Airway epithelial cell (primary cell): ENCODE measurements at places on chromosomes 4 and X. TPM values are rescaled to one million over a fixed set of nuclear protein-coding genes. Genes with fewer than 3 reads are reported as not detected.

The SSX2B gene
- not detected in 2 replicates for total RNA-seq

The TEX13C gene
- not detected in 2 replicates for total RNA-seq

The CXCL10 gene
- total RNA-seq, result 0.65 TPM in 1 of 2 replicates, not detected in the other

The ARHGAP6 gene
- total RNA-seq, result 0.09 and 0.14 TPM in 2 replicates

The MMRN1 gene
- total RNA-seq, result not detected in 2 replicates

The XK gene
- total RNA-seq, result 0.28 and 0.49 TPM in 2 replicates

The BMP3 gene
- total RNA-seq, result 0.05 TPM in 1 of 2 replicates, not detected in the other

The ANOS1 gene
- total RNA-seq, result 0.56 and 1.1 TPM in 2 replicates

The NR0B1 gene
- 0.23 TPM in 1 of 2 replicates, not detected in the other for total RNA-seq

The PABPC1L2A gene
- total RNA-seq, result not detected in 2 replicates

The MAGEB2 gene
- total RNA-seq, result not detected in 2 replicates
